ENCODE measurements at places on chromosomes 11 and 22.

DNA sequence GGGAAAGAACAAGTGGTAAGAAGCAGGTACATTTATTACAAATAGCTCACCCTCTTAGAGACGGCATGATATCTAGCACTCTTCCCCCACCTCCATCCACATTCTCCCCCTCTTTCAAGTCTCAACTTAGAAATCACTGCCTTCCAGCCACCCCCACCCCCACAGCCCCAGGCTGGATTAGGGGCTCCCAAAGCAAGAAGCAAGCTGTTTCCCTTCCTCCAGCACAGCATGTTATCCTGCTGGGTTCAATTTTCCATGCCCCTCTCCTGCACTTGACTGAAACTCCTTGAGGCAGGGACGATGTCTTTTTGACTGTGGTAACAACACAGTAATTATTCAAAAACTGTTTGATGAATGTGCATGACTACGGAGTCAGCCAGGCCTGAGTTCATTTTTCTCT is 350.7 kb downstream of the LARGE1 start:
- no peak for DNase-seq

GRCh38 chr11:115985896-115986295 is 481.7 kb upstream of the CADM1 start:
- DNase-seq = no peak

GRCh38 chr11:82076126-82076525 is 657.5 kb downstream of the FAM181B start:
- no peak for DNase-seq

GRCh38 chr11:10502770-10503169 is 38.2 kb downstream of the RNF141 start:
- no peak for DNase-seq

DNA sequence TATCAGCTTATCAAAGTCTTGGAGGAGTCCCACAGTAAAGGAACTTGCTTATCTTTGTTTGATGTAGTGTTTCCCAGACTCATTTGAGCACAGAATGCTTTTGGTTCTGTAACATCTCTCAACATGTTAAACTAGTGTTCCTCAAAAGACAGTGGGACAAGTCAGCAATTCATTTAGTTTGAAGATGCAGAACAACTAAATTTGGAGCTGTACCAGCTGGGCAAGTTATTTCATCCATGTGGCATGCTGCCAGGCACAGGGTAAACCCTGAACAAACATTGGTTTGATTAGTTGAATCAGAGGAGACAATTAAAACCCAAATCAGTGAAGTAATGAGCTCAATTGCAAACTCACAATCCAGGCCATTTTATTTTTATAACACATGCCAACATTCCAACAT is 141.2 kb downstream of the CSNK2A3 start:
- DNase-seq = no peak
